Stimulated activated CD4-positive, alpha-beta T cell treated with anti-CD3 and anti-CD28 coated beads, Interleukin-12 subunit alpha, Interleukin-12 subunit beta, amount 100 ng/mL, for 24 hours (primary cell): ENCODE measurements at places on chromosomes 12 and 14.
A peak's percentile ranks its signal among the peaks of the same experiment; 100 is the strongest.

DNA sequence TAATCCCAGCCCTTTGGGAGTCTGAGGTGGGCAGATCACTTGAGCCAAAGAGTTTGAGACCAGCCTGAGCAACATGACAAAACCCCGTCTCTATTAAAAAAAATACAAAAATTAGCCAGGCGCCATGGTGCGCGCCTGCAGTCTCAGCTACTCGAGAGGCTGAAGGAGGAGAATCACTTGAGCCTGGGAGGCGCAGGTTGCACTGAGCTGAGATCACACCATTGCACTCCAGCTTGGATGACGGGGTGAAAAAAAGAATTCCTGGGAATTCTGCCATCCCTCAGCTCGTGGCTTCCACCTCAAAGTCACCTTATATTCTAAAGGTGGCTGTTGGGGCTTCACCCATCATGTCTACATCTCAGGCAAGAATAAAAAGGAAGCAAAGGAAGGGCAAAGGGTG lies 12.9 kb downstream of the BCL2L14 start:
- no peak for DNase-seq

GRCh38 chr12:8038659-8039114 lies 6.2 kb downstream of the FOXJ2 start:
- DNase-seq = no peak

- no peak for DNase-seq
These were observed 36.3 kb downstream of the IL31 start for GRCh38 chr12:122137681-122138080.

DNA sequence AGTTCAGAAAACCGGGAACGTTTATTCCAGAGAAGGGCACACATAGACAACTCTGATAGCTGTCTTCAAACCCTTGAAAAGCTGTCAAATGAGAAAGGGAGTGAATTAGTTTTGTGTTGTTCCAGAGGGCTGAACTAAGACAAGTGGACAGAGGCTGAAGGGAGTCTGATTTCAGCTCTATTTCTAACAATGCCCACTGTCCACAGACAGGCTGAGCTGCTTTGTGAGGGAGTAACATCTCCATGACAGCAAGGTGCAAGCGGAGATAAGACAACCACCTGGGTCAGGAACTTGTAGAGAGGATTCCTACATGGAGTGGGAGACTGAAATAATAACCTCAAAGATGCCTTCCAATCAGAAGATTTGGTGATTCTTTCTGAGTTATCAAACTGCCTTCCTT lies 25.6 kb upstream of the PARP11 start:
- DNase-seq = no peak

DNA sequence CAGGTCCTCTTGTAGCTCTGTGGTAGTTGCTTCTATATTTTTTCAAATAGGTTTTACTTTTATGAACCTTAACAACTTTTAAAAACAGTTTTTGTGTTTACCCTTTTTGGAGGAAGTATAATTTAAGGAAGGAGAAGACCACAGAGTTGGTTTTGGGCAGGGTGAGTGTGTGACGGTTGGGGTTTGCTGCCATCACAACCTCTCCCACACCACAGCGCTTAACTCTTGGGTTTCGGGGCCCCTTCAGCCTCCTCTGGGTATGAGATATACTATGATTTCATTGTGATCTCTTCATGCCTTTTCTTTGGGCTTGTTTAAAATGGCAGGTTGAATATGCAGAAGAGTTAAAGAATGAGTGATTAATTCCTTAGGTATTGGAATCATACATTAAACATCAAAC lies 228.7 kb upstream of the CRY1 start:
- DNase-seq = peak; percentile 37

GRCh38 chr12:29733060-29733459 lies 50.7 kb downstream of the TMTC1 start:
- peak; percentile 1 for DNase-seq

- no peak for DNase-seq
These were observed 20.0 kb downstream of the TMEM132C start for GRCh38 chr12:128286970-128287369.

DNA sequence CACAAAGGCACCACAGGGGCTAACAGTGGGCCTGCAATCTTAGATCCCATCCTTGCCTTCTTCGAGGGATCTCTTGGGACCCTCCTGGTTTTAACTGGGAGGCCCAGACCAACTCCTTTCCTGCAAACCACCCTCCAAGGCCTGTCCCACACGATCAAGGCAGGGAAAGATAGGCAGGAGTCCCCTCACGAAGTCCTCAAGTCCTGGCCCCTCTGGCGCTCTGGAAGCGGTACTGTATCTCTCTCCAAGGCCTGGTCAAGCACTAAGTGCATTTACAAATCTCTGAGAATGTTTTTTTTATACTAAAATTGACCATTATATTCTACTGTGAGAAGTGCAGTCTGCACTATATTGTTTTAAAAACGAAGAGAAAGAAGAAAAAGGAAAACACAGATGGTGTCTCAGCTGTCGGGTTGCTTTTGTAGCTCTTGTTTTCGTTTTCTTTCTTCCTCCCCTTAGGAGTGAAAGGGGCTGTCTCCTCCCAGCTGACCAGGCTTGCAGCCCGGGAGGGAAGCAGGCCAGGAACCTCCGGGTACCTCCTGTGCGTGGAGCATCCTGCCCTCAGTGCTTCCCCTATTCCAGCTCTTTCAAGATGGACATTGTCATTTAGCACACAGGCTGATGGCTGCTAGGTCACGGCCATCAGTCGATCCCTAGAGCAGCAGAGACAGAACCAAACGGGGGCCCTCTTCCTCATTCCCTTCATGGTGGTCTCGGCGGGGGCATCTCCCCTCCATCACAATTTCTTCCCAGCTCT lies 56.7 kb downstream of the FAM222A start:
- DNase-seq = no peak
